Ecto neural progenitor cell (in vitro differentiated cells): ENCODE measurements at places on chromosomes 4 and X.

DNA sequence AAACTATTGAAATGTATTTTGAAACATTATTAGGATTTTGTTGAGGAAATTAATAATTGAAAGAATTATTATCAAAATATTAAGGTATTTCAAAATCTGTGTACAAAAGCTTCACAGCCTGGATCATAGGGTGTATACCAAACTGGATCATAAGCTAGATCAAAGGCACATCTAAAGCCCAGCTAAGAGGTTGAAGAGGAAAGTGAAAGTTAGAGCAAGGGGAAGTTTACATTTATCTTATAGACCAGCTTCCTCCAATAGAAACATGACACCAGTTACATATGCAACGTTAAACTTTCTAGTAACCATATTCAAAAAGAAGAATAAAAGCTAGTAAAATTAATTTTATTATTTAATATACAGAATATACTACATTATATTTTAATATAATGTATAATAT is 227.2 kb upstream of the BMP3 start:
- DNase-seq, result no peak

- DNase-seq, result no peak
Measured at GRCh38 chr4:42671431-42672194, 14.7 kb upstream of the ATP8A1 start.

DNA sequence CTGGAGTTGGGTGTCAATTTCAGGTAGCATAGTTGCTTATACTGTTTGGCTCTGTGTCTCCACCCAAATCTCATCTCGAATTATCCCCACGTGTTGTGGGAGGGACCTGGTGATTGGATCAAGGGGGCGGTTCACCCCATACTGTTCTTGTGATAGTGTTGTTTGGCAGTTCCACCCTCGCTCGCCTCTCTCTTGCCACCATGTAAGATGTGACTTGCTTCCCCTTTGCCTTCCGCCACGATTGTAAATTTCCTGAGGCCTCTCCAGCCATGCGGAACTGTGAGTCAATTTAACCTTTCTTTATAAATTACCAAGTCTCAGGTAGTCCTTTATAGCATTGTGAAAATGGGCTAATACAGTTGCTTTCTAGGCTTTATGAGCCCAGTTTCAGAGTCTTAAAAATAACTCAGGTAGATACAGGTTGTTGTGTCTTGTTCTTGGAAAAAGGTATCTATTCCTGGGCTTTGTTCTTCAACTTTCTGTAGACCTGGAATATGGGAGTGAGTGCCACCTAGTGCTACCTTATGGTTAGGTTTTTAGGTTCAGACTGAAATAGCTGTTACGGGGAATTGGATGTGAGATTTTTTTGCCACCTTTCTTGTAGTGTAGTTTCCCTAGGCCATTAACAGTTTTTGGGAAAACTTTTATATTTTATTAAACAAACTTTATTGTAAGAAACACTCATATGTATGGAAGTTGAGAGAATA is 15.6 kb downstream of the PGK1 start:
- no peak for DNase-seq

DNA sequence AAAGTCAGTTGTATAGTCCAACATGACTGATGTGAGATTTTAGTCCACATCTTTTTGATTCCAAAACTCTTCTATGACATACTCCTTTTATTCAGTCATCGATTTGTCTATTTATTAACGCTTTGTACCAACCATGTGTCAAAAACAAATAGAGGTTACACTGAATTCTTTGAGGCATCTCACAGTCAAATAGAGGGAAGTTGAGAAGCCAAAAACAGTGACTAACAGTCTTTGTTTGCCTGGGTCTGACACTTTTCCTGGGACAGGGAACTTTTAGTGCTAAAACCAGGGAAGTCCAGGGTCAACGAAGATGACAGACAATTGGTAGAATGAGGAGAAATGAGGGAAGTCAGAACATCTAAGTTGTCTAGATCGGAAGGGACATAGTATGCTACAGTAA is 169.9 kb upstream of the HS3ST1 start:
- DNase-seq, result no peak

DNA sequence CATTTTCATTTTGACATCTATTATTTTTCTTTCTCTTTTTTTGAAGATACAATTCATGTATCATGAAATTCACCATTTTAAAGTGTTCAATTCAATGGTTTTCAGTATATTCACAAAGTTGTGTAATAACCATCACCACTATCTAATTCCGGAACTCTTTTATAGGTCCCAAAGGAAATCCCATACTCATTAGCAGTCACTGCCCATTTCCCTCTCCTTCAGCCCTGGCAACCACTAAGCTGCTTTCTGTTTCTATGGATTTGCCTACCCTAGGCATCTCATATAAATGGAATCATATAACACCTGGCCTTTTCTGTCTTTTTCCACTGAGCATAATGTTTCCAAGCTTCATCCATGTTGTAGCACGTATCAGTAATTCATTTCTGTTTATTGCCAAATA is 3.2 kb upstream of the FGF2 start:
- no peak for DNase-seq

GRCh38 chrX:8724300-8724699 is 7.6 kb downstream of the ANOS1 start:
- DNase-seq, result no peak
